Mesothelial cell of epicardium (in vitro differentiated cells): ENCODE measurements at places on chromosomes 7 and 10.

- DNase-seq = no peak
Measured at GRCh38 chr10:7944215-7944480, 110.3 kb upstream of the GATA3 start.

GRCh38 chr7:110568388-110568787, 522.5 kb upstream of the LRRN3 start:
- DNase-seq = no peak

DNA sequence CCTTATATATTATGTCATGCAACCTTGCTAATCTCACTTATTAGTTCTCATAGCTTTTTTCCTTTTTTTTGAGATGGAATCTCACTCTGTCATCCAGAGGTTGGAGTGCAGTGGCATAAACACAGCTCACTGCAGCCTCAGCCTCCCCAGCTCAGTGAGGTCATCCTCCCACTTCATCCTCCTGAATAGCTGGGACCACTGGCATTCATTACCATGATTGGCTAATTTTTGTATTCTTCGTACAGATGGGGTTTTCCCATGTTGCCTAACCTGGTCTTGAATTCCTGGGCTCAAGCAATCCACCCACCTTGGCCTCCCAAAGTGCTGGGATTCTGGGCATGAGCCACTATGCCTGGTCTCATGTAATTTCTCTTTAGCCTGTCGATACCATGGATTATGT, 89.1 kb upstream of the TRIM24 start:
- DNase-seq = no peak

DNA sequence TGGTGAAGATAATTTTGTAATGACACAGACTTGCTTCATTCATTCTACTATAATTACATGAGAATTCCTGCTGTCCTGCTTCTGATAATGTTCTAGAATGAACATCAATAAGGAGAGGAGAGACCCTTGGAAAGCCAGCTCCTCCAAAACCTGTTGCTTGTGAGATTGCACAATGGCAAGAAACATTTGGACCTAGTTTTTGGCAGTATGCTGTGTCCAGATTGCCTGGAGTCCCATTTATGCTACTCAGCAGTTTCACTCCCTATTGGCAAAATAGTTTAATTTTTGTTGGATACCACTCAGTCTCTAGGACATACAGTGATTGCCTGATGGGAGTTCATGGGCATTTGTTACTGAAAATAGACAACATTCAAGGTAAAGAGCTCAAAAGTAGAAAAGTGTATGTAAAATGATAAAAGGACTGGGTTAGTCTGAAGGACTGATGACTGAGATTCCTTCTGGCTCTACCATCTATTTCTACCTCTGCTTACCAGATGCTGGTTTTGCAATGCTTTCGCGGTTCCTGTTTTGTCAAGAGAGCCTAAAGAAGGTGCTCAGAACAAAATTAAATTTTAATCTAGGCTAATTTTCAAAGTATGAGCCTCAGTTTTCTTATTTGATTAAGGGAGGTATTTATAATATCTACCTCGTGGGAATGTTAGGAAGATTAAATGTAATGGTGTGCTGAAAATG, 8.0 kb upstream of the ACTR3B start:
- DNase-seq = no peak

DNA sequence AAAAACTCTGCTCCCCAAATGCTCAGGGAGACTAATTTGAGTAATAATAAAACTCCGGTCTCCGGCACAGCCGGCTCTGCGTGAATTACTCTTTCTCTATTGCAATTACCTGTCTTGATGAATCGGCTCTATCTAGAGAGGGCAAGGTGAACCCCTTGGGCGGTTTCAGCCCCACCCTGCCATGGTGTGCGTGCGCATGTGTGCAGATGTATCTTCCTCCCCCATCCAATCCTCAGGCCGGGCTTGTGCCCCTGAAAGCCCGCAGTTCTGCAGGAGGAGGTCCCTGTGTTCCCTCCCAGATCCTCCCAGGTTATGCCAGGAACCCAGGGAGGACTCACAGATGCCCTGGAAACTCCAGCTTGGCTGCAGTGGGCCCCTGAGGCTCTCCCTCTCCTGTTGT, 48.3 kb upstream of the MYL10 start:
- DNase-seq = no peak

DNA sequence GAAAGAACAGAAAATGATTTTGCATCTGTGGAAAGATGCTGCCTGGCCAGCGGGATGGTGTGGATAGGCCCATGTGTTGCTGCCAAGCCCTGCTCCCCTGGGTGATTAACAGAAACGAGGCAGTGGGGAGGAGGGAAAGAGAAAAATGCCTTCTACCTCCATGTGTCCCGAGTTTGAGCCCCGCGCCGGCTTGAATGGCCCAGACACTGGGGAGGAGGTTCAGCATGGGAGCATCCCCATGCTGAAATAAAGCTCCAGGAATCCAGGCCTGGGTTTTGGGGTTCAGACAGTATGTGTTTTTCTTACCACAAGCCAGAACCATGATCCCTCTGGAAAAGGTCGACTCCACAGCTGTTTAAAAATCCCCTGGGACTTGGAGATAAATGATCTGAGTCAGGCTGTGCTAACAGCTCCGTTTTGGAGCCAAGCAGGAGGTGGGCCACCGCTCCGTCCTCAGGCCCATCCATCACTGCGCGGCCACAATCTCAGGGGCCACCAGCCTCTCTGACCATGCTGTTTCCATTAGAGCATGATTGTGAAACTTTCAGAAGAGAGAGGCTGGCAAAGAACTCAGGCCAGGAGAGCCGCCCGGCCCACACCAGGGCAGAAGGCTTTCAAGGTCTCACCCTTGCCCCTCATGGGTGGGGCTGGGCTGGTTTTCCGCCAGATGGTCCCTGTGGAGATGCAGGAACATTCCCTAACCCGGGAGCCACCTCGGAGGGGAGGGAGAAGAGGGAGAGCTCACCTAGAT, 299.7 kb downstream of the ZEB1 start:
- DNase-seq = no peak

GRCh38 chr7:44448922-44449583, 41.4 kb downstream of the NUDCD3 start:
- no peak for DNase-seq

DNA sequence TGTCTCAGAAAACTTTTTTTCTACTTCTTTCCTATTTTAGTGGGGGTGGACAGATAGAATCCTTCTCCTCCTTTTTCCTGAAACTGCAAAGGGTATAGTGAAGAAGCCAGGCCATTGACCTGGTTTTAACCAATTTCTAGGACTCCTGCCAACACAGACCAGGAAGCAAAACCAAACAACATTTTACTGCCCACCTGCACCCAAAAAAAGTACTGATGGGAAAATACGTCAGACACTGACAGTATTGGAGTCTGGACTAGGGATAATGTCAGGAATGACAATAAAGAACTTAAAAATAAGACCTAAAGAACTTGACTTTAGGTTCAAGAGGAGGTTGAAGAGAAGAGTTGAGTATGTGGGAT, 5.0 kb upstream of the STEAP4 start:
- no peak for DNase-seq

DNA sequence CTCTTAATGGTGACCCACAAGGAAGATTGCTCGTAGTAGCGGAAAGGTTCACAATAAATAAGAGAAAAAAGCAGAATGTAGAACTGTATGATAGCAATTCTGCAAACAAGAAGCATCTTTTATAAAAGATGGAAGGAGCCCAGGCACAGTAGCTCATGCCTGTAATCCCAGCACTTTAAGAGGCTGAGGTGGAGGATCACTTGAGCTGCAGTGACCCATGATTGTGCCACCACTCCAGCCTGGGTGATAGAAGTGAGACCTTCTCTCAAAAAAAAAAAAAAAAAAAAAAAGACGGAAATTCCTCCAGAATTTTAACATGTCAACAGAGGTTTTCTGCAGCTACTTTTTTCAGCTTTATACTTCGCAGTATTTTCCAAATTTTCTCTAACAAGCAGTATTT, 13.2 kb downstream of the GATAD1 start:
- DNase-seq = no peak

GRCh38 chr10:62459072-62459471, 84.9 kb downstream of the ZNF365 start:
- DNase-seq = no peak

GRCh38 chr10:121683816-121684215, 85.6 kb upstream of the FGFR2 start:
- DNase-seq = no peak

DNA sequence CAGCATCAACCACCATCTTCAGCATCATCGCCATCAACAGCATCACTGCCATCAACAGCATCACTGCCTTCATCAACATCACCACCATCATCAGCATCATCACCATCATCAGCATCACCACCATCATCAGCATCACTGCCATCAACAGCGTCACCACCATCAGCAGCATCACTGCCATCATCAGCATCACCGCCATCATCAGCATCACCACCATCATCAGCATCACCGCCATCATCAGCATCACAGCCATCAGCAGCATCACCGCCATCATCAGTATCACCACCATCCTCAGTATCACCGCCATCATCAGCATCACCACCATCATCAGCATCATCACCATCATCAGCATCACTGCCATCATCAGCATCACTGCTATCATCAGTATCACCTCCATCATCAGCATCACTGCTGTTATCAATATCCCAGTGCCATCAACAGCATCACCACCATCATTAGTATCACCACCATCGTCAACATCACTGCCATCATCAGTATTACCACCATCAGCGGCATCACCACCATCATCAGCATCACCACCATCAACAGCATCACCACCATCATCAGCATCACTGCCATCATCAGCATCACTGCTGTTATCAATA, 115.2 kb downstream of the RGS10 start:
- no peak for DNase-seq

GRCh38 chr10:44051584-44052385, 333.1 kb downstream of the CXCL12 start:
- DNase-seq = no peak

DNA sequence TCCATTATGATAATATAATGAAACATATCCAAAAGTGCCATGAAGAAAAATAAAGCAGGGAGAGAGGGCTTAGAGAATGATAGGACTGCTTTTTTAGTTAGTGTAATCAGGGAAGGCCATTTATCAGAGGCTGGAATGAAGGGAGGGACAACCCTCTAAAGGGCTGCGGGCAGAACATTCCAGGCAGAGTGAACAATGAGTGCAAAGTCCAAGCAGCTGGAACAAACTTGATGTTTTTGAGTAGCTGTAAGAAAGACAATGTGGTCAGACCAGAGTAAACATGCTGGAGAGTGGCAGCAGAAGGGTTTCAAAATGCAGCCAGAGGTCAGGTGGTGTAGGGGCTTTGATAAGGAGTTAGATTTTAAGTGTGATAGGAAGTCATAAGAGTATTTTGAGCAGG, 65.6 kb upstream of the CCDC6 start:
- DNase-seq = no peak

DNA sequence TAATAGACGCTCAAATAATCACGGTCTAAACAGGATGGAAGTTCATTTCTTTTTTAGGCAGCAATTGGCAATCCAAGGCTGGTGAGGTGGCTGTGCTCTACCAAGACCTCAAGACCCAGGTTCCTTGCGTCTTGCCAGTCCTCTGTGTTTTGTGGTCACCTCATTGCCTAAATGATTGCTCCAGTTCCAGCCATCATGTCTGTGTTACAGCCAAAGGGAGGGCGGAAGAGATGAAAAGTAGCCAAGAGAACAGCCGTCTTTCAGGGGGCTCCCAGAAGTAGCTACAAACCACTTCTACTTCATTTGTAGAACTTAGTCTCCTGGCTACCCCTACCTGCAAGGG, 19.2 kb upstream of the C10orf67 start:
- DNase-seq = no peak

DNA sequence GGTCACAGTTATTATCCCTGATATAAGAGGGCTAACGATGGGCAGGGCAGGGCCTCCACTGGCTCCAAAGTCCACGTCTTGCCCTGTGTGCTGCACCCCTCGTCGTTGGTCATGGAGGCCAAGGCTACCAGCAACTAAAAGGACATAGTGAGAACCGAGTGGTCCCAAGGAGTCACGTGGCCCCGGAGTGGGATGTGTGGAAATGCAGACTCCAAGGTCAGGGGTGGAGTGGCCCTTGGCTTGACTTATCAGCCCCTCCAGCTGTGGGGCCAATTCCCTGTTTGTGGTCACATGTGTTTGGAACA, 30.7 kb downstream of the BTBD16 start:
- no peak for DNase-seq
